IMR-90 (cell line): ENCODE measurements at places on chromosomes 1 and 21.

DNA sequence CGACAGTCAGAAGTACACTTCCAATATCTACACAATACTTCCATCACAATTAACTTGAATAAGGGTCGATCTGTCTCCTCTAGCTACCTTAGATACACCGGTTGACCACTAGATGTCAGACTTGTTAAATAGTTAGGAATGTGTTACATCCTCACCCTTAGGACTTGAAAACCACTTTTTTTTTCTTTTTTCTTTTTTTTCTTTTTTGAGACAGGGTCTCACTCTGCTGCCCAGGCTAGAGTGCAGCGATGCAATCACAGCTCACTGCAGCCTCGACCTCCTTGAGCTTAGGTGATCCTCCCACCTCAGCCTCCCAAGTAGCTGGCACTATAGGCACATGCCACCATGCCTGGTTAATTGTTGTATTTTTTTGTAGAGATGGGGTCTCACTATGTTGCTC lies 120.4 kb upstream of the GREM2 start:
- H3K4me1 ChIP-seq: no peaks in the 10 kb centered on the region; the same call in 1 of the 2 replicates
- no peaks in the 10 kb centered on the region for H3K36me3 ChIP-seq
- H3K27ac ChIP-seq: no peak overlapping the region
- peak; percentile 79 for DNase-seq
- no peaks in the 10 kb centered on the region for H3K27me3 ChIP-seq
- no peak overlapping the region for H3K4me3 ChIP-seq

- no peaks in the 10 kb centered on the region for H3K27me3 ChIP-seq
- H3K4me3 ChIP-seq: no peak overlapping the region
- no peaks in the 10 kb centered on the region for H3K36me3 ChIP-seq
- no peak for DNase-seq
- no peak overlapping the region for H3K27ac ChIP-seq
- no peaks in the 10 kb centered on the region for H3K4me1 ChIP-seq
Observed at GRCh38 chr1:118881751-118882150, 106.4 kb downstream of the TBX15 start.

DNA sequence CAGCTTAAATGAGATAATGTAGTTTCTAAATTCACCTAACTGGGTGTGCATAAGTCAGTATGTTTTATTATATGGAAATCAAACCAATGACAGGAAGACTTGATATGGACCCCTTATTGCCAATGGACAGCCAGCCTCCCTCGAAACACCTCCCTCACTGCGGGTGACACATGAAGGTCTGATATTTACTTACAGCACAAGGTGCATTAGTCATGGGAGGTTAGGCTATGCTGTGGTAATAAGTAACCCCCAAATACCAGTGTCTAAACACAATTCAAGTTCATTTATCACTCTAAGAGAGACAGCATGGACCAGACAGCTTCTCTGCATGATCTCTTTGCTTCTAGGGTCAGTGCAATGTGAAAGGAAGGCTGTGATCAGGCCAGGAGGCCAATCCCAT lies 126.0 kb upstream of the KCNJ6 start:
- H3K4me1 ChIP-seq: no peaks in the 10 kb centered on the region
- no peaks in the 10 kb centered on the region for H3K36me3 ChIP-seq
- peaks cover 2% of the 10 kb centered on the region for H3K27me3 ChIP-seq
- no peak overlapping the region for H3K27ac ChIP-seq
- no peak overlapping the region for H3K4me3 ChIP-seq

- H3K27me3 ChIP-seq: no peaks in the 10 kb centered on the region
- peaks cover 3% of the 10 kb centered on the region for H3K36me3 ChIP-seq
- no peak overlapping the region for H3K4me3 ChIP-seq
- no peaks in the 10 kb centered on the region for H3K4me1 ChIP-seq
Observed at GRCh38 chr1:17673329-17674072, 81.6 kb upstream of the ACTL8 start.

DNA sequence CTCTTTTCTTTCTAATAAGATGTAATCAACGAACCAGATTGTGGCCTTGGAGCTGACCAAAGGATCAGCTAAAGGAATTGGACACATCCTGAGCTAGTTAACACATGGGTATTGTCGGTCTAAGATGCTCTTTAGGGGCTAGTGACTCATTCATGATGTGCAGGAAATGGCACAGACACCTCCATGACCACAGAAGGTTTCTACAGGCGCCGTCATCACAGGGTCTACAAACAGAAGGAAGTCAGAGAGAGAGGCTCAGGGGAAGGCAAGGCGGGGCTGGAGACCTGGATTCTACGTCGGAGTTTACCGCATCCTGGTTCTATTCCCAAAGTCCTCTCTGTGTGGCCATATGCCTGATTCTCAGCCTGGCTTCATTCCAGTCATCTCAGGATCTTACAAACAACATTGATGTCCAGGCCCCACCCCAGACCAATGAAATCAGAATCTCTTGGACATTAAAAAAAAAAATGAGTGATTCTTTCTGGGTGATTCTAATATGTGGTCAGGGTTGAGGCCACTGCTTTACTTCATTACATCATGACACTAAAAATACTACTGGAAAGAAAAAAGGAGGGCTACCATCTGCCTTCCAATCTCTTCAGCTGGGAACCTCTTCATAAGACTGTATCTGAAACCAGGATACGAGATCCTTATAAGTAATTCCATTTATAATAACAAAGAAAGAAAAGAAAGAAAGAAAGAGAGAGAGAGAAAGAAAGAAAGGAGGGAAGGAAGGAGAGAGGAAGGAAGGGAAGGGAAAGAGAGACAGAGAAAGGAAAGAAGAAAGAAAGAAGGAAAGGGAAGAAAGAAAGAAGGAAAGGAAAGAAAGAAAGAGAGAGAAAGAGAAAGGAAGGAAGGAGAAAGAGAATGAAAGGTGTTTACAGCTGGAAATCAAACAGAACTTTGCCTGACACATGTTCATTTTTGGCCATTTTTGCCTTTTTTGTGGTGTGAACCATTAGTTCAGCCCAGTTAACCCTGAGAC lies 11.6 kb upstream of the KCNJ15 start:
- H3K36me3 ChIP-seq: no peaks in the 10 kb centered on the region
- DNase-seq: peak; percentile 98
- H3K27me3 ChIP-seq: no peaks in the 10 kb centered on the region
- peak overlapping the region; percentile 2; the same call in 1 of the 2 replicates for H3K27ac ChIP-seq
- peaks cover 7% of the 10 kb centered on the region; the same call in 1 of the 2 replicates for H3K4me1 ChIP-seq

GRCh38 chr21:42535602-42536171 lies 22.0 kb downstream of the SLC37A1 start:
- no peak overlapping the region for H3K27ac ChIP-seq
- no peak for DNase-seq
- no peaks in the 10 kb centered on the region for H3K36me3 ChIP-seq
- peaks cover 30% of the 10 kb centered on the region; the same call in 1 of the 2 replicates for H3K27me3 ChIP-seq
- no peak overlapping the region for H3K4me3 ChIP-seq
- H3K4me1 ChIP-seq: no peaks in the 10 kb centered on the region

- no peak overlapping the region for H3K27ac ChIP-seq
- H3K27me3 ChIP-seq: no peaks in the 10 kb centered on the region
- no peak for DNase-seq
- H3K4me3 ChIP-seq: no peak overlapping the region
- no peaks in the 10 kb centered on the region for H3K36me3 ChIP-seq
Observed at GRCh38 chr1:85756864-85757263, 48.6 kb upstream of the ZNHIT6 start.

- H3K27ac ChIP-seq: peak within 1 kb of the TSS; percentile 77
- H3K4me1 ChIP-seq: 0 out of 2 replicates have a peak, but pooled peaks cover 2% of the 10 kb centered on the region
- peak within 1 kb of the TSS; percentile 94 for H3K4me3 ChIP-seq
- peaks cover 8% of the 10 kb centered on the region for H3K27me3 ChIP-seq
Observed at GRCh38 chr1:241519308-241520079, at the start of gene FH. Gene FH, minus strand, starts transcription at chr1:241519755. Its CDS starts 33 bp downstream, at chr1:241519722.

- DNase-seq: no peak
- 0 out of 2 replicates have a peak, but pooled peaks cover 2% of the 10 kb centered on the region for H3K4me1 ChIP-seq
- no peak overlapping the region for H3K4me3 ChIP-seq
- H3K27ac ChIP-seq: no peak overlapping the region
Observed at GRCh38 chr1:222889440-222889839, 74.6 kb downstream of the DISP1 start.

GRCh38 chr1:5267603-5268235 lies 613.3 kb downstream of the AJAP1 start:
- no peak overlapping the region for H3K4me3 ChIP-seq
- no peaks in the 10 kb centered on the region for H3K36me3 ChIP-seq
- no peak overlapping the region for H3K27ac ChIP-seq
- no peak for DNase-seq

DNA sequence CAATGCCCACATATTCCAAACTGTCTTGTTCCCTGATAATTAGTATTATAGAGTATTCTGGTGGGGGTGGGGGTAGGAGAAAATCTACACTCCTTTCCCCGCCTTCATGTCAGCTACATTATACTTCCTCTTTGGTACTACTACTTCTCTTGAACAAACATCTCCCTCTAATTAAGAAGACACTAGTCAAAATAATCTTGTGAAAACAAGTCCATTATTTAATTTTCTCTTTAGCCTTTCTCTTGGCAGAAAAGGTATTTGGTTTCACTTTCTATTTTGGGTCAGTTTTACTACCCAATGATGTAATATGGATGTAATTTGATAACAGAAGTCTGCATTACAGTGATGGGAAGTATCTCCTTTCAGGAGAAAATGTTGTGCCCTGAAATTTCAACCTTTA lies 22.5 kb downstream of the NTMT2 start:
- DNase-seq: peak; percentile 64
- no peaks in the 10 kb centered on the region for H3K36me3 ChIP-seq
- H3K4me3 ChIP-seq: no peak overlapping the region
- no peaks in the 10 kb centered on the region for H3K27me3 ChIP-seq
- no peak overlapping the region for H3K27ac ChIP-seq

- no peaks in the 10 kb centered on the region for H3K27me3 ChIP-seq
- no peaks in the 10 kb centered on the region for H3K4me1 ChIP-seq
- H3K36me3 ChIP-seq: 0 out of 2 replicates have a peak, but pooled peaks cover 3% of the 10 kb centered on the region
- DNase-seq: no peak
- H3K4me3 ChIP-seq: no peak overlapping the region
Observed at GRCh38 chr1:197590687-197591086, 184.6 kb downstream of the DENND1B start.

DNA sequence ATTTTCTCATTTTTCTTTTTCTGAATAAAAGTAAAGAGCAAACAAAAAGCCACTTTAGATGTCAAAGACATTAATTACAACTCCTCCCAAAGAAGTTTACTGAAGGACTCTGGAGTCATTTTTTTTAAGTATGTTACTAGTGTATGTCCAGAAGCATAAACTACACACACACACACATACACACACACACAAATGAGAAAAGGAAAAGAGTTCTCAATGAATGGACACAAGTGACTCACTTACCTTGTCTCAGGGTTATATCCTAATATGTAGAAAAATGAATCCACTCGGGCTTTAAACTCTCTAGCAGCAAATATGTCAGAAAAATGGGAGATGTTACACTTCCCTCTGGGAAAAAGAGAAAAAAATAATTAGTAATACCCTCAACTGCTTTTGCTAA lies 223.1 kb downstream of the SLC45A1 start:
- H3K36me3 ChIP-seq: peaks cover 4% of the 10 kb centered on the region
- H3K27me3 ChIP-seq: no peaks in the 10 kb centered on the region
- H3K27ac ChIP-seq: peak overlapping the region; percentile 52; the same call in 1 of the 2 replicates
- peaks cover 18% of the 10 kb centered on the region for H3K4me1 ChIP-seq

DNA sequence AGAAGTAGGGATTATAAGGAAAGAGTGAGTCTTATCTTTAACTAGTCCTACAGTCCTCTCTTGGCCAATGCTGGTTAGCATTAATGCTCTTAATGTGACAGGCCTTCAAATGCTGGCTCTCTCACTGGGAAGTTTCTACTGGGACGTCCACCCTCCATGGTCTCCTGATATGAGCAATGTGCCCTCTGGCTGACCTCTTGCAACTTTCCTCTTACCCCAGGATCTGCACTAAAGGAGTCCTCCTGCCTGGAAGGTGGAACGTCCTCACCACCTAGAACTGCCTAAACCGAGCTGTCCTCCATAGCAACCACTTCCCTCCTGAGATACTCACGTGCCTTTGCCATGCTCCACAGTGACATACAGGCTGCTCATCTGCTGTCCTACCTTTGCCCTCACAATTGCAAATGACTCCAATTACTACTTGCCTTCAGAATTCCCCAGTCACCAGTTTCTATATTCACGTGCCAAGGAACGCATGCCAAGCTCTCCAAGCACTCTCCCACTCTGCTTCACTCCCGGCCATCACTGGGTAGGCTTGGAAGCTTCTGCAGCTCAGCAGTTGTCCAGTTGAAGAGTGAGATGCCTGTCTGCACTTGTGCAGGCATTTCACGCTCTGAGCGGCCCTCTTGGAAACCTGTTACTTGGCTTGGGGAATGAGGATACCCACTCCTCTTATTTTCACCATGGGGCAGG lies 404.7 kb downstream of the RRAGC start:
- no peaks in the 10 kb centered on the region for H3K36me3 ChIP-seq
- DNase-seq: no peak
- H3K27ac ChIP-seq: no peak overlapping the region
- H3K27me3 ChIP-seq: no peaks in the 10 kb centered on the region
- no peaks in the 10 kb centered on the region for H3K4me1 ChIP-seq

GRCh38 chr1:16241221-16241708 lies 4.3 kb upstream of the CPLANE2 start:
- no peak for DNase-seq
- no peak overlapping the region for H3K4me3 ChIP-seq
- no peak overlapping the region for H3K27ac ChIP-seq
- H3K36me3 ChIP-seq: no peaks in the 10 kb centered on the region
- H3K27me3 ChIP-seq: no peaks in the 10 kb centered on the region
- H3K4me1 ChIP-seq: peaks cover 9% of the 10 kb centered on the region
